Hematopoietic multipotent progenitor cell treated with erythropoietin and hydrocortisone succinate and interleukin-3 and kit ligand, for 8 days (in vitro differentiated cells): ENCODE measurements at places on chromosomes 6 and 20.

DNA sequence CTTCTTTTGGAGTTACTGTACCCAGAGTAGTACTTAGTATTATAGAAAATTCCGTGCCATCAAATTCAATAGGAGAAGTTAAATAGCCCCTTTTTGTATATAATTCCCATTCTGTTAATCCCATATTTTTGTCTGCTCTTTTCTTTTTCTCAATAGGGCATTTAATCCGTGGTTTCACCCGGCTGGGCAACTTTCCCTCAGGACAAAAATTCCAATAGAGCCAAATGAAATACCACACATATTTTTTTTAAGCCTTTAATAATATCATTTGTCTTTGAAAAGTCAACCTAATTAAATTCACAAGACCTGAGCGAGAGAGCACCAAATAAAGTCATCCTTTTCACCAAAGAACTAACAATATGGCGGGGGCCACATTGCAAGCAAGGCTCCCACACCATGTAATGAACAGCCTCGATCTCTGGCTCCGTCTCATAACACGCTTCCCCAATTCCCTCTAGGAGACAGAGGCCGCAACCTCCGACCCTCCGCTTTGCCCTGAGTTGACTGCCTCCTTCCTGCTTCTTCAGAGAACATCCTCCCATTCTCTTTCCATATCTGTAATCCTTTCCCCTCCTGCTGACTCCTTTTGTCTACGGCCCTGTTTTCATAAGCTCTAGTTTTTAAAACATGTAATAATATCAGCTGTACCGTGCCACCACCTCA is 13.6 kb downstream of the NHSL1 start:
- DNase-seq = no peak

DNA sequence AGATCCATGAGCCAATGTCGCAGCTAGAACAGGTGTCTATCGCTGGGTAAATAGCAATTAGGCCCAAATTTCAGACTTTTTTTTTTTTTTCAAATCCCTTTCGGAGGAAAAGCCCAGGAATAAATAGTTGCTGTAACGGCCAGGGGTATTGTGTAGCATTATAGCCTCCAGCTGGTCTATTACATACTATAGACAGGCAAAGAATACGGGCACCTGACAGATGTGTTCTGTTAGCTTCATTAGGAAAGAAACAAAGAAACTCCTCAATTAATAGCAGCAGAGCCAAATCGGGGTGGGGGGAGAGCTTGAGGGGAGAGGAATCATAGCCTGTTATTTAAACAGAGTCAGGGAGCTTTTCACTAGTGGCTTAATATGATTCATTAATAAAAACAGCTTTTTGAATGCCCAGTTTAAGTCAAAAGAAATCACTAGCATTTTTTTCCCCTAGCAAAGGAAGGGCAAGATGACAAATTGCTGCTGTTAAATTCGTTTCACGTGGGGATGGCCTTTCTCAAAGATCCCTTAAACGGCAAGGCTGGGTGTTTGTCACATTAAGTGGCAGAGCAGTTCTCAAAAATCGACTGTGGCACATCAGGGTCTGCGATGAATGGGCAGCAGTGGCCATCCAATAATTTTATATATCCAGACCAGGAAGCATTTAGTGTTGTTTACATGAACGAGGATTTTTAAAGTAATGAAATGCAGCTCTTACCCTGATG is 139.4 kb downstream of the ID4 start:
- no peak for DNase-seq

GRCh38 chr6:53058388-53059195 is 6.6 kb upstream of the FBXO9 start:
- DNase-seq = no peak

DNA sequence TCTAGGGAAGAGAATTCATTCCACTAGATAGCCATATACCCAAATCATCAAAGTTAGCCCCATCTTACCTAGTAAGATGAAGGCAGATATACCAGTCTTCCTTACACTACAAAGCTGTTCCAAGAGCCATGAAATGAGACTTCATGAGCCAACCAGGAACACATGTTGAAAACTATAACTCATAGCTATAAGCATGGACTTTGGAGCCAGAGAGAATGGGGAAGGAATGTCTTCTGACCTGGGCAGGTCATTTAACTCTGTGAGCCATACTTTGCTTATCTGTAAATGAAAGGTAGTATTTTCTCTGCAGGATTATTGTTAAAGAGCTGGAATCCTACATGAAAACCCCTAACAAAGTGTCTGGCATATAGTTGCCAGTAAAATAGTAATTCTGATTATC is 27.3 kb downstream of the ADGRF5 start:
- no peak for DNase-seq

DNA sequence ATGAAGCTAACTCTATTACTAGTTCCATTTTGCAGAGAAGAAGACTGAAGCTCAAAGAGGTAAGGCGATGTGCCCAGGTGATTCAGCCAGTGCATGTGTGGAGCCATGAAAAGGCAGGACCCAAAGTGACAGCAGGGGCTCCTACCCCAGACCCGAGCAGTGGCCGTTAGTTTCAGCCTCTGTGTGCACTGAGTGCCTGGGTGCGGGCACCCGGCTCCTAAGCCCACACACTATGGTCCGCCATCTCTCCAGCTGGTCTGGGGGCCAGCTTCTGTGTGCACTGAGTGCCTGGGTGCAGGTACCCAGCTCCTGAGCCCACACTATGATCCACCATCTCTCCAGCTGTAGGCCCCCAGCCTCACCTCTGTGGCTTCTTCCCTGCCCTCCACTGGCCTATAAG is 123.5 kb upstream of the CST7 start:
- no peak for DNase-seq

DNA sequence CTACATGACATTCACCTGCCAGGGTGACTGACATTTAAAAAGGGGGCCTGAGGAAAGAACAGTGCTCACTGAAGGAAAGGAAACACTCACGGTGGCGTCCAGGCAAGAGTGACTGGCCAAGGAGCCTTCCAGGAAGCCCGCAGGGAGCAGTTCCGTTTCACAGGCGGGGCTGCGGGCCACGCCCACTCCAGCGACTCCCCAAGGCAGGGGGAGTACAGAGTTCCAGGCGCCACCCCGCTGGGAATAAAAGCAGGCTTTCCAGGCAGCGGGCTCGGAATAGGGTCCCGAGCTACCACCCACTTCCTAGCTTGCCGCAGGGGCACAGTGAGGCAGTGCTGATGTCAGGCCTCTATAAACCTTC is 34.2 kb downstream of the PKIG start:
- no peak for DNase-seq

- DNase-seq = peak; percentile 95
Measured at GRCh38 chr6:110958329-110959192, at the start of gene GTF3C6. GTF3C6 (plus strand) TSS chr6:110958706; CDS start chr6:110958770, 64 bp downstream.

DNA sequence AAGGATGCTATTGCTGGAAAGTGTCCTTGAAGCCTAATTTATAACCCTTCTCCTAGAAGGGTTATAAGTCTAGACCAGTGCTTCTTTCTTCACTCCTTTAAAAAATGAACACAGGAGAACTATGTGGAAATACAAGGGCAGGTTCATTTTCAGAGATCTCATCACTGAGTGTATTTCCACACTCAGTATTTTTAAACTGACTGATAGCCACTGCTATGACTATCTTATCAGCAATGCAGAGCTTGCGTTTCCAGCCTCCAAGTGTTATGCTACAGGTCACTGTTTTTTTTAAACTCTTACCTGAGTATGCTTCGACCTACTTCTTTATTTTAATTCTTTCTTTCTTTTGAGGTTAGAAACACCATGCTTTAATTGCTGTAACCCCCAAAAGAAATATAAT is 319.1 kb downstream of the ARHGAP18 start:
- DNase-seq = no peak

GRCh38 chr20:35271904-35272303 is 6.0 kb downstream of the MMP24OS start:
- DNase-seq = no peak

GRCh38 chr20:49831022-49831769 is 18.6 kb downstream of the SLC9A8 start:
- DNase-seq = no peak

DNA sequence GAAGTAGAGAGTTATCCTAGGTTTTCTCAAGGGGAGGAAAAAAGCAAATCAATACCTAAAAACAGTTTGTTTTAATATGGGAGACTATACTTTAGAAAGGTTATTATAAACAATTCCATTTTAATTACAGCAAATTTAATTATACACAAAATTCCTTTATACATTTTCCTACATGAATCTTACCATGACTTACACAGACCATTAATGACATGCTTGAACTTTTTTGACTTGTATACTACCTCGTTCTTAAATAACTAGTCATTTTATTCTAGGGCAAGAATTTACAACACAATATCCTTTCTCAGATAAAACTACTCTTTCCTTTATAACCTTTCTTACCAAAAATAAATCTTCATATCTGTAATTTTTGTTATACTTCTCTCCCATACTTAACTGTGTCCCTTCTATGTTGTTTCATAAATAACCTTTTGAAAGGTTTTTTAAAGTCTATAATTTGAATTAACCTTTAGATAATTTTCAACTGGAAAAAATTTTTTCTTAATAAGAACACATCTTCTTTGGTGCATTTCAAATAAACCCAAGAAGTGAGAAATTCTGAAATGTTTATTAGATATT is 729.4 kb downstream of the TENT5A start:
- no peak for DNase-seq

- DNase-seq = no peak
Measured at GRCh38 chr20:23584434-23585199, 16.3 kb upstream of the CST9L start.

DNA sequence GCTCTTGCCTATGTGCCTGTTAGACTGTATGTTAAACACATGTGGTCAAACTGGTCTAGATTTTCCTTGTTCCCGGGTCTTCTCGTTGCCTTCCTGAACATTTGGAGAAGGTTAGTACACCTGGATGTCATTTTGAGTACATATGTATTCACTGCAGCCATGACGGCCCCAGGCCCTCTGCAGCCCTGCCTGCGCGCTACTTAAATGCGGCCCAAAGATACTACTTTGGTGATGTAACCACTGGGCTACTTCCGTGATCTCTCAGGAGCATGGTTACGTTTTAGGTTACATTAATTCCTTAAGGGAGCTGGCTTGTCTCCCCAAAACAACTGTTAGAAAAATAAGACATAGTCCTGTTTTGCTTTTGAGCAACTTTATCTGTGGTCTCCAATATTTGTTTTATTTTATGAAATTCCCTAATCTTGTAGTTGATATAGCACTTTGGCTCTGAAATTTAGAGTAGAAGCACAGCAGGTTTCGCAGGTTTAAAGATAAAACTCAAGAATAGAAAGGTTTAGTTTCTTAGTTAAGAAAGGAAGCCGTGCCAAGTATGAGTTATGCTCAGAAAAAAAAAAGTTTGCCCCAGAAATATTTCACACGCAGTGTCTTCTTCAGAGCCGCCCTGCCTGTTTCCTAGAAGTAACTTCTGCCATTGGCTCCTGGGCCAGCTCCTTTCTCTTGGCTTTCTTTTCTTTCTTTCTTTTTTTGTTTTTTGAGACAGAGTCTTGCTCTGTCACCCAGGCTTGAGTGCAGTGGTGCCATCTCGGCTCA is 38.1 kb downstream of the TIAM2 start:
- DNase-seq = no peak

DNA sequence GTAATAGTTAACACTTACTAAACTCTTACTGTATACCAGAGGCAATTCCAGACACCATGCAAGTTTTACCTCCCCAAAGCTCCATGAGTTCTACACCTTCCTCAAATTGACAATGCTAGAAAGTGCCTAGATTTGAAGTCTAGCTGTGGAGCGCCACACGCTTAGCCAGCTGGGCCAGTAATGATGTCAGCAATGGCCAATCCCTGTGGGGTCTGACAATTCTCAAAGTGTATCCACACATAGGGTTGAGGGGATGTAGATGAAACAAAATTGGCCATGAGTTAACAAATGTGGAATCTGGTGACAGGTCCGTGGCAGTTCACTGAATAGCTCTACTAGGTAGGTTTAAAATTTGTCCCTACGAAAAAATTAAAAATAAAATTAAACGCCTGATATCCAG is 1.3 kb downstream of the ZNF343 start:
- DNase-seq = no peak

GRCh38 chr20:50887576-50887975 is 43.7 kb downstream of the ADNP start:
- DNase-seq = no peak

DNA sequence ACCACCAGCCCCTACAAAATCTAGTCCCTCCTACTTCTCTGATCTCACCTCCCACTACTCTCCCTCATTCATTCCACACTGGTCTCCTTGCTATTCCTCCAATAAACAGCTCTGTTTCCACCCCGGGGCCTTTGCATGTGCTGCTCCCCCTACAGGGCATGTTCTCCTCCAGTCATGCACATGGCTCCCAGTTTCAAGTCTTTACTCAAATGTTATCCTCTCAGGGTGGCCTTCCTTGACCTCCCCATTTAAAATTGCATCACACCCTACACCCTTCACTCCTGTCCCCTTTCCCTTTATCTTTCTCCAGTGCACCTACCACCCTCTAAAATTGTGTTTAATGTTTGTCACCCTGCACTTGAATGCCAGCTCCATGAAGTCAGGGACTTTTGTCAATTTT is 174.5 kb downstream of the MRPL14 start:
- DNase-seq = peak; percentile 79

DNA sequence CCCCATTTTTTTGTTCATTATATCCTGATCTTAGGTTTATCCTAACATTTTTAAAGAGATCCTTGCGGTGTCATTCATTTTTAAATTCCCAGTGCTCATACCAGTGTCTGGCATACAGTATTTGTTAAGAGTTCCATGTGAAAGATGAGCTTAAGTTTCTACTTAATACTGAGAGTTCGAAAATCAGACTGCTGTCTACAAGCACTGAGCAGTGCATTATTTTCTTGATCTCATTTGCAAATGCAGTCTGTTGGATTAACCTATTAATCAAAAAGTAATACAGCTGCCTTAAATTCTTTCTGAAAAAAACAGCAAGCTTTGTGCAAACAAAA is 663 bp downstream of the COQ3 start:
- no peak for DNase-seq

DNA sequence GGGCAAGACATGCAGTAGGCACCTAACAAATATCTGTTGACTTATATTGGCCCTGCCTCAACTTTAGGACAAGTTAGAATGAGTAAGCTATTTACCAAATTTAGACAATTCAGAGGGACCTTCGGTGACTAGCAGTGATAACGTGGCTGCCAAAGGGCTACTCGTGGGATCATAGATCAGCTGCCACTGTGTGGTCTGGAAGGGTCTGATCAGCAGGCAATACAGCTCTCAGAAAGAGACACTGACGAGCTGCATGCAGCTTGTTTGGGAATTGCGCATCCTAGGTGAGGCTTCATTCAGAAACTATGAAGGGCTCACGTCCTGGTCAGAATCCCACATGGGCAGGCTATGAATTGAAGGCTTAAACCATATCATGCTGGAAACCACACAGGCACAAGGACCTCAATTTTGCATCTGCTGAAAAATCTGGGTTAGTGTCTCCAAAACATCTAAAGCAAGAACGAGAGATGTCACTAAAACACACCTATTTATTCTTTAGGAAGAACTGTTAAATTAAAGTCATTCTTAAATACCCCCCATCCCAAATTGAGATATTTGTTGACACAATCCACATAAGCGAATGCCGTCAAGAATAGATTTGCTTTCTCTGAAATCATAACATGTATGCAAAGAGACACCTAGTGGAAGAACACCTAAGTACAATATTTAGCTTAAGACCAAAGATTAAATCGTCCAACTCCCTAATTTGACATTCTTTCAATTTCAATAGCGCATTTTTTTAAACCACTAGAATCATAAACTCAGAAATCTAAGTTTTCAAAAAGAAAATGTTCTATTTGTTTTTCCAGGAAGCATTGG is 79.6 kb downstream of the IPCEF1 start:
- DNase-seq = peak; percentile 53

- DNase-seq = no peak
Measured at GRCh38 chr20:40443753-40444152, 245.3 kb downstream of the MAFB start.

GRCh38 chr6:132715204-132715603 is 1.3 kb upstream of the VNN1 start:
- DNase-seq = no peak

- DNase-seq = no peak
Measured at GRCh38 chr6:80647156-80647555, 540.7 kb downstream of the BCKDHB start.
